ENCODE measurements at places on chromosomes 6 and 20. TPM values are rescaled to one million over a fixed set of nuclear protein-coding genes. Genes with fewer than 3 reads are reported as not detected.

The ZNF165 gene
- 0.47 TPM for total RNA-seq

The ELOVL4 gene
- 0.88 TPM for total RNA-seq

- H3K4me1 ChIP-seq: no peaks in the 10 kb centered on the region
- peaks cover 32% of the 10 kb centered on the region for H3K36me3 ChIP-seq
- H3K27ac ChIP-seq: peak overlapping the region; percentile 58
- H3K27me3 ChIP-seq: no peaks in the 10 kb centered on the region
Measured at GRCh38 chr6:33661106-33661838, 40.1 kb downstream of the ITPR3 start.

The ARMH2 gene
- 0.30 TPM for total RNA-seq

- no peak overlapping the region for H3K4me3 ChIP-seq
- no peaks in the 10 kb centered on the region for H3K36me3 ChIP-seq
- H3K27ac ChIP-seq: no peak overlapping the region
- no peaks in the 10 kb centered on the region for H3K4me1 ChIP-seq
- no peak for DNase-seq
- no peaks in the 10 kb centered on the region for H3K27me3 ChIP-seq
Measured at GRCh38 chr6:162852840-162853577, 125.2 kb downstream of the PACRG start.

DNA sequence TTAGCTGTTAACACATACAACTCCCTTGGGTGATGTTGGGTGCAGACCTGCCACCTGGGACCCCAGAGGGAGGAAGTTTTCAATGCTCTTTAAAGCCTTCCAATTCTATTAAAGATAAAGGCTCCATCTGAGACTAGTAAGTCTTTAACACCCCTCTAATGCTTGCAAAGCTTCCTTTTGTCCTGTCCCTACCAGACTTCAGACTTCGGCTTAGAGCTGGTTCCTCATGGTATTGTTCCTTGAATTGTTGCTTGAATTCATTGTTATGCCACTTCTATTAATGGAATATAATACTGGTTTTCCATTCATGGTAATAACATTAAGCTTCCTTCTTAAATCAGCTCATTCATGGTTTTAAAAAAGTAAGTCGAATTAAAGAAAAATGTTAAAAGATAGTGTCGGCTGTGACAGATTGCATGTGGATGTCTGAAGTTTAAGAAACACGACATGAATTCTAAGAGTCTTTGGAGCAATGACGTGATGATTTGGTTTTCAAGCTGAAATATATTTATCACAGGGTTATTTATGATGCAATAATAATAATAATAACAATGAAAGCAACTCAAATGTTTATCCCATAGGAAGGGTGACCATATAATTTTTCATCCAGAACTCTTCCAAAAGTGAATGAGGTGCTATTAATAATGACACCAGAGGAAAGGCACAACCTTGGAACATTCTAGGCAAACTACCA is 21.8 kb downstream of the PDYN start:
- H3K4me1 ChIP-seq: no peaks in the 10 kb centered on the region
- H3K27me3 ChIP-seq: peaks cover 16% of the 10 kb centered on the region
- H3K27ac ChIP-seq: no peak overlapping the region
- no peaks in the 10 kb centered on the region for H3K36me3 ChIP-seq
- no peak overlapping the region for H3K4me3 ChIP-seq
- DNase-seq: no peak
